ENCODE measurements at places on chromosomes 3 and 15.
A peak's percentile ranks its signal among the peaks of the same experiment; 100 is the strongest.

- peak; percentile 75 for DNase-seq
Measured at GRCh38 chr3:16884084-16884747, 539 bp upstream of the PLCL2 start.

GRCh38 chr3:39491733-39492350 lies 24.4 kb downstream of the MOBP start:
- DNase-seq, result no peak

GRCh38 chr3:152030320-152030719 lies 156.9 kb downstream of the SUCNR1 start:
- DNase-seq, result no peak

- no peak for DNase-seq
Measured at GRCh38 chr3:196661400-196661799, 21.9 kb downstream of the NRROS start.
